ENCODE measurements at places on chromosomes 12 and 14. TPM values are rescaled to one million over a fixed set of nuclear protein-coding genes. Genes with fewer than 3 reads are reported as not detected.

The BCL2L2 gene
- total RNA-seq: 51.9 TPM

The FGF6 gene
- not detected for total RNA-seq

GRCh38 chr14:24368212-24368561 lies 203 bp downstream of the NFATC4 start:
- DNase-seq: no peak

The ANO4 gene
- total RNA-seq: 0.29 TPM

DNA sequence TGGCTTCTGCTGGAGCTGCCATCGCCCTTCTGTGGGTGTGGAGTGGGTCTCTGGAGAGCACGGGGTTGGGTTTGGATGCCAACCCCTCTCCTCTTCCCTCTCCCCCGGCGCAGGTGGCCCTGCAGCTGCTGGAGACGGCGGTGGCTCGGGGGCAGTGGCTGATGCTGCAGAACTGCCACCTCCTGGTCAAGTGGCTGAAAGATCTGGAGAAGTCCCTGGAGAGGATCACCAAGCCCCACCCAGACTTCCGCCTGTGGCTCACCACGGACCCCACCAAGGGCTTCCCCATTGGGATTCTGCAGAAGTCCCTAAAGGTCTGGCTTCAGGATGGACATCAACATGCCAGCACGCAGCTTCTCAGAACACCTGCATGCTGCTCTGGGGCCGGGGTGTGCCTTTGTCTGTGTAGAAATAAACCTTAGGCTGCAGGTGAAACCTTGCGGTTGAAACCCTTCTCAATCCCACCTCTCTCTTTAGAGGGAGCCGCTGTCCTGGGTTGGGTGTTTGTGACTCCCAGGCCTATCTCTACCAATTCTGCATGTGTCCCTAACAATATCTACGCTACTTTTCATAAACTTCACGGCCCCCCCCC lies 44.3 kb downstream of the CCDC92 start:
- no peak for DNase-seq

The SELPLG gene
- 6.2 TPM for total RNA-seq

The GOLGA3 gene
- 28.0 TPM for total RNA-seq

GRCh38 chr12:127108360-127109215 lies 1158.4 kb upstream of the TMEM132C start:
- peak; percentile 76 for DNase-seq

The GALNT9 gene
- 0.14 TPM for total RNA-seq
